Activated T-cell treated with anti-CD3 and anti-CD28 coated beads for 48 hours (primary cell): ENCODE measurements at places on chromosomes 2 and 18.
A peak's percentile ranks its signal among the peaks of the same experiment; 100 is the strongest.

DNA sequence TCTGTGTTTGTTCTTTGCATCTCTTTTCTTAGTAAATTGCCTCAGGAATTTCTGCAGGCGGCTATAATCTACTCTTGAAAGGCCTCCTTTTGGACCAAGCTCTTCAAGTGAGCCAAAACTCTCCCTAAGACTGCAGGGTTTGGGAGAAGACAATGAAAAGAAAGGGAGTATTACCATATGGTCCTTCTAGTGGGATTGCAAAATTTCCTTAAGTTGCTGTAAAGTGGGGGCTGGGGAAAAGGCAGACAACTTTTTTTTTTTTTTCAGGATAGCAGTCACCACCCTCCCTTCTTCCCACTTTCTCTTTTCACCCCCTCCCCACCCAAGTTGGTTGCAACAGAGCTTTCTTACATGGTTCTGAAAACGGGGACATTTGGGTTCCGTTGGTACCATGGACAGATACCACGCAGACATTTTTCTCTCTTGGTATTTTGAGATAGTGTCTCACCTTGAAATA, 183.7 kb downstream of the FHOD3 start:
- no peak for DNase-seq

DNA sequence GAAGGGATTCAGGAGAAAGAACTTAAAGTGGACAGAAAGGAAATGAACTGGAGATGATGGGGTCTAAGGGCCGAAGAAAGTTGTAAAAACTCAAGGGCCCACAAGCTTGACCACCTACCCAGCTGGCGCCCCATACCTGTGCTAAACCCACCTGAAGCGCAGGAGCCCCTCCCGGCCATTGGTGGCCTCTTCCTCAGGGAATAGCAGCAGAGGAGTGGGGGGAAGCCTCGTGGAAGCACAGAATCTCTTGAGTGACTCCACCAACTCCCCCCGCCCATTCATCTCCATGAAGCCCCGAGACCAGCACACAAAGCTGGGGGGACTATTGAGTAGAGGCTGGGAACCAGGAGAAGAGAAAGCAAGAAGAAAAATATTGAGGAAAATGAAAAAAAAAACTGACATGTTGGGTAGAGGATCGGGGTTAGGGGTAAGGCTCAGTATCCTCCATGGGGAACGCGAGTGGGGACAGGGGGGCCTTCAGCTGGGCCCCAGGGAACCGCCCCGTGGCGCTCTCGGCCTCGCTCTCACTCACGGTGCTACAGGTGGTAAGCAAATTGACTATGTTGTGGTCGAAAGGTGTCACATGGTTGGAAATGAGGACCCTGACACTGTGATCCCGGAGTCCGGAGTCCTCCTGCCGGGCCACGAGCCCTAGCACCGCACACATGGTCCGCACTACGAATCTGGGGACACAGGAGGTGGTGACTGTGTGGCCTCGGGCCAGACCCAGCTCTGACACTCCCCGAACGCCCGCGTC, 728 bp downstream of the AUP1 start:
- no peak for DNase-seq

GRCh38 chr2:9397201-9397600, 26.1 kb downstream of the ITGB1BP1 start:
- no peak for DNase-seq

DNA sequence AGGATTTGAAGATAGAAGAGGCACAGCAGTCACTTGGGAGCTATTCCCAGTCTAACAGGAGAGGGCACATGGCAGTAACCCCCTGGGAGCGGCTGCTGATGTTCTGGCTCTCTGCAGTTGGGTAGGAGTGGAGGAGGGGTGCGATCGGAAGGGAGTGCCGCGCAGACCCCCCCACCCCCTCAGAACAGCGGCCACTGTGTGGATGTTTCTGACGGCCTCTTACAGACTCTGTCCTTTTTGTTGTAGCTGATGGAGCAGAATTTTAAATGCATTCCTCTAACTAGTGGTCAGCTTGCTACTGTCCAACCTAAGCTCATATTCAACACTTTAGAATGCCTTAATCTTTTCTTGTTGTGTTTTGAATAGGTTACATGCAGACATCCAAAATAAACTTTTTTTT, 127.9 kb downstream of the AGAP1 start:
- DNase-seq, result no peak

DNA sequence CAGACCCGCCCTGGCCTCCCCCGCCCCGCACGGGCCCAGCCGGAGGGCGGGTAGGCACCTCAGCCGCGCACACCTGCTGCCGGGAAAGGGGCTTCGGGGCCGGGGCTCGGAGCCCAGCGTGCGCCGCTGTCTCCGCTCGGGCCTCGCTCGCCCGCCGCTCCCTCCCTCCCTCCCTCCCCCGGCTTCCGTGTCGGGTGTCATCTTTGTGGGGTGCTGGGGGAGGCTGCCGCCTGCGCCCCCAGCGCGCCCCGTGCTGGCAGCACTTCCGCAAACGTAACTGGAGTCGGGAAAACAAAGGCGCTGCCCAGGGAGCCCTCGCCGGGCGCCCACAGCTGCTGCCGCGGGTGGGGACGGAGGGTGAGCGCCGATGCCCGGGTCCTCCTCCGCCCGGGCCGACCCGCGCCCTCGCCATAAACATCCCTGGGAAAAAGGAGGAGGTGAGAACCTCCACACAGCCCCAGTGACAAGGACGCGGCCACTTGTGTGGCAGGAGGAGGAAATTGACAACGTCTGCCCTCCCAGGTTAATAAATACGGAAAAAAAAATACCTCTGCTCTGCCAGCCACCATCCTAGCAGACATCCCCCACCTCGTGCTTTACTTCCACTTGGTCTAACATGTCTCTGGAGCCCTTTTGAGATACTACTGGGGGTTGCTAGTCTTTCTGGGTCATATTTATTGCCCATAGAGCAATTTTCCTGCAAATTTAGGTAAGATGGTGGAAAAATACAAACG, 550 bp downstream of the MFSD6 start:
- DNase-seq, result peak; percentile 70

GRCh38 chr2:132830321-132830827, 160.4 kb upstream of the LYPD1 start:
- DNase-seq, result no peak

- DNase-seq, result no peak
Measured at GRCh38 chr2:195322324-195322723, 334.7 kb upstream of the SLC39A10 start.

- DNase-seq, result peak; percentile 49
Measured at GRCh38 chr2:64945973-64946768, 43.0 kb upstream of the SLC1A4 start.

GRCh38 chr2:161177969-161178368, 17.7 kb downstream of the TANK start:
- no peak for DNase-seq
